ENCODE measurements at places on chromosomes 6 and 20.

- no peak for DNase-seq
Measured at GRCh38 chr6:117227245-117227962, 38.0 kb upstream of the VGLL2 start.

GRCh38 chr20:3404402-3404801, 3.1 kb downstream of the DNAAF9 start:
- DNase-seq, result no peak

DNA sequence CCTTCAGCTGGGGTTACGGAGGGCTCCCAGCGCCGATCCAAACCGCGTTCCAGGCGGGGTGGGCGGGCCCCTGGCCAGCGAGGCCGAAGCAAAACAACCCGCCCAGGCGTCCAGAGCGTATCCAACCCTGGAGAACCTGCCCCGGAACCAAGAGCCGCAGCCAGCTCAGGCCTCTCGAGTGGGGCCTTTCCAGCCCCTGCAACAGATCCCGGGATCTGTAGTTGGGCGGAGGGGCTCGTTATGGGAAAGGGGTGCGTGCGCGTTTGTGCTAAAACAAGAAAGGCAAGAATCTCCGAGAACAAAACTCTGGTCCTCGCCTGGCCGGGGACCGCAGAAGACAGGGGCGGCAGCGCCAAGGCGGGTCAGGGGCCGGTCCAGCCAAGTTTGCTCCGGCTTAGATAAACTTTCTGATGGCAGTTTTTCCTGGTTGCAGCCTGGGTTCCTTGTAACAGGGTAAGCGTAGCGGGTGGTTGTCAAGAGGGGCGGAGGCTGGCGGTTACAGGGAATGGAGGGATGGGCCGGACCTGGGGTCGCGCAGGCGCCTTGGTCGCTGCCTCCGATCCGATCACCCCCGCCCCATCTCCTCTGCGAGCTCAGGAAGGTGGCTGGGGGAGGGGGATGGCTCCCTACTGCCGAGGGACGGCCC, 448 bp upstream of the RIN2 start:
- peak; percentile 94 for DNase-seq

DNA sequence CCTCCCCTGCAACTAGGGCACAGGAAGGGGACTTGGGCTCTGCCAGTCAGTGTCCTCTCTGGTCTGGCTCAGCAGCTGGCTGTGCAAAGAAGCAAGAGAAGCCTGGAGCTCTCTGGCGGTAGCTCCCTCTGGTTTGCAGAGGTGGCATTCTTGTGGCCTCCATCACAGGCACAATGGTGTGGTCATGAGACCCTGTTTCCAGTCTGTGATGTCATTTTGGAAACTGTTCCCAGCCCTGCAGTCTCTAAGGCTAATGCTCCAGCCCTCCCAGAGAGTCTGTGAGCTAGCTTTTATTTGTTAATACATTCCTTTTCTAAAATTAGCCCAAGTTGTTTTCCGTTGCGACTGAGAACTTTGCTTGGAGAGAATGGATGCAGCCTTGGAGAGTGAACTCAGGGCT, 69.5 kb upstream of the FOXQ1 start:
- DNase-seq, result no peak

GRCh38 chr20:46343975-46344357, 35.7 kb upstream of the CDH22 start:
- no peak for DNase-seq

DNA sequence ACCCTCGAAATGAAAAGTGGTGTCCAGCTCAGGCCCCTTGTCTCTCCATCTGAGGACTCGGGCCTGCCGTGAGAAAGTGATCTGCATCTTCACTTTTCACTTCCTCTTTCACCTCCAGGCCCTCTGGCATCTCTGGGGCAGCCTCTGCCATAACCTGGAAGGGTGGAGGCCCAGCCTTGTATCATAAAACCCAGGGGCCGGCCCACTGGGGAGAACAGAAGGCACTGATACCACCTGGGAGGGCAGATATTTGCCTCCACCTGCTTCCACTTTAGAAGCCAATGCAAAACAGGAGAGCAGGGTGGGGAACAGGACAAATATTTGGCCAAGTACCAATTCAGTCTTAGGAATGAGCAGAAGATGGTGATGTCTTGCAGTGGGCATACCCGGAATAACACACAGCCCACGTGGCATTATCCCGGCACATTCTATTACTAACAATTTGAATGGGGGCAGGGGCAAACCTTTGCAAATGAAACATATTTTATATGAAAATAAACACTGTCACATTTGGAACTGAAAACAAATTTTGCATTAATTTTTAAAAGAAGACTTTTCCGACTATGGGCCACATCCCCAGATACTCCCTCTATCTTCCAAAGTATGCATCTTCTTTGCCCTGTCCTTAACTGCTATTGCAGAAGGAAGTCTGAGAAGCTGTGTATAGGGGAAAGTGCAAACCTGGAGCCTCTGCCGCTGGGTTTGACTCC, 69.2 kb upstream of the TBC1D7 start:
- DNase-seq, result no peak

DNA sequence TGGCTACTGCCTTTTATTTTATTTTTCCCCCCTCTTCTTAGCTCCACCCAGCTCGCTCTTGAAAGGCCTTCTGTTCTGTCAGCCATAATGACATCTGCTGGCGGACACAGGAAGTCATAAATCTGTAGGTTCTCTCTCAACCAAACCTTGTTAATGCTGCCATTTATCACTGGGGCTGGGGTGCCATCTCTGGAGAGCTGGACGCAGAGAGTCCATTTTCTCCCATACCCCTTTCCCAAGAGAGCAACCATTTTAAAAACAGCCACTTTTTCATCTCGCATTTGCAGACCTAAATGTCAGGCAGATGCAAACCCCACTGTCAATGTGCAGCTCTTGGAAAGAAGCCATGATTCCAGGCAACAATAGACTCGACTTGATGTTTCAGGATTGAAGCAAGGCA, 13.0 kb upstream of the TSHZ2 start:
- peak; percentile 35 for DNase-seq

- DNase-seq, result no peak
Measured at GRCh38 chr6:22558288-22558882, 11.0 kb upstream of the HDGFL1 start.

DNA sequence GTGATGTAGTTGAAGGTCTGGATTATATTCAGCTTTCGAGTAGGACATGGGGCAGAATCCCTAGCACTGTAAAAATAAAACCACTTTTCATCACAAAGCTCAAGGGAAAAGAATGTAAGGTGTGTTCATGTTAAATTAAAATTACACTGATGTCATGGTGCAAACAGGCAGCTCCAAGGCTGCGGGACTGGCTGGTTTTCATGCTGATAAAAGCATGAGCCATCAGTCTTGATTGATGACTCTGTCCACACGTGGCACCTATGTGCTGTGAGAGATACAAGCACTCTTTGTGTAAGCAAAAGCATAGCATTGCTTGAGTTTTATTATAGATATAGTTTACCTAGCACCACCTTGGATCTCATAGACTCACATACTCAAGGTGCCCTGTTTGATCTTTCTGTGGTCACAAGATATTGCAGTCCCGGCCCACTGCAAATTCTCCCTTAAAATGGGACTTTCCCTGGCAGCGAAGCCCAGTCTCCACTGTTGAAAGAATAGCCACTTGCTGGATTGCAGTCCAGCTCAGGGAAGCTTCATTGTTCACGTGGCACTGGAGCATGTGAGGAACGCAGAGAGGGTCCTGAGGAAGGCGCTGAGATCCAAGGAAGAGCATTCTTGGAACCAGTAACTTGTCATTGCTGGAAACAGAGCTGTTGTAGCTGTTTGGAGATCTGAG, 90.6 kb downstream of the TIAM2 start:
- DNase-seq, result no peak

GRCh38 chr6:12602951-12603672, 113.5 kb upstream of the PHACTR1 start:
- peak; percentile 30 for DNase-seq

GRCh38 chr6:35240838-35241801, 18.4 kb upstream of the ZNF76 start:
- DNase-seq, result peak; percentile 87

DNA sequence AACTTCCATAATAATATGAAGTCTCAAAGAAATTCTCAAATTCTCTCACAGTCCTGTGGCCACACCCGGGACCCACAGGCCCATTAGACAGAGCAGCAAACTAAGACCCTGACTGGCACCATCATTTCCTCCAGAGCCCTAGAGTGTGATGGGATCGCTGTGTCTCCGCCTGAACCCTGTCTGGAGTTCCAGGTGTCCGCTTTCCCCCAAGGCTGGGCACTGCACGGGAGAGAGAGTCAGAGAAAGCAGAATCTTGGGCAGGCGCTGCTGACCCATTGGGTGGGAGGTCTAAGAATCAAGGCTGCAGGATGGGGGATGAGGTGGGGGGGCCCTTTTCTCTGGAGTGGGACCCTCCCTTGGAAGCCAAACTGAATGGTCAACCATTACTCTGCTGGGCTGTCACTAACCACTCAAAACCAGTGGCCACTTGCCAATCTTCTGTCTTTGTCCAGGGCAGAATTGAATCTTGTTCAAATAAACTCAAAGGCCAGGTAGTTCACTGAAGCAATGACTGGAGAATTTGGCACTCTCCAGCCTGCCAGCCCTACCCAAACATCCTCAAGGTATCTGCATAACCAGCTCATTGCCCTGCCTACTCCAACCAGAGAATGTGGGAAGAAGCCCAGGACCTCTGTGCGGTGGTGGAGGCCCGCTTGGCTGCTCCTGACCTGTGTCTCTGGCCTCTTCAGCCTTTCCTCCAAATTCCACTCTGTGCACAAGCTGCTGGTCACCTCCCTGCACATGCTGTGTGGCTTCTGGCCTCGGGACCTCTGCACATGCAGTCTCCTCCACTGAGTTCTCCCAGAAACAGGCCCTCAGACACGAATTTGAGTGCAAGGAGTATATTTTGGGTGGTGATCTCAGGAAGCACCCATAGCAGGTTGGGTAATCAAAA, 141.1 kb downstream of the CEBPB start:
- no peak for DNase-seq

GRCh38 chr6:48069280-48069679, 41.7 kb downstream of the PTCHD4 start:
- DNase-seq, result no peak

DNA sequence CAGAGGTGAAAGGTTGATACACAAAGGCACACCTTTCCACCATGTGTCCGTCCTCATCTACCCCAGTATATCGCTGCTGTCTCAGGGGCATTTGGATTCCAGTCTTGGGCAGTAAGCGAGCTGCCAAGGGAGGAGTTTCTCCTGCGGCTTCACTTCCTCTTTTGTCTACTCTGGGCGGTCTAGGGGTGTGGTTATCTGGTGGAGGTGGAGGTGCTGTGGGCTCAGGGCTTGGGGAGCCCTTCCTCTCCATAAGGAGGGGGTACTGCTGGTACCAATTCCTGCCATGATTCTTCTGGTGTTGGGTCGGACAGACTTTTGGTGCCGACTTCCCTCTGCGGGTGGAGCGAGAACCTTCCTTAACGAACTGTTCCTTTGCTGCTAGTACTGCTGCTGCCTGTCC, 31.9 kb upstream of the FABP7 start:
- no peak for DNase-seq

DNA sequence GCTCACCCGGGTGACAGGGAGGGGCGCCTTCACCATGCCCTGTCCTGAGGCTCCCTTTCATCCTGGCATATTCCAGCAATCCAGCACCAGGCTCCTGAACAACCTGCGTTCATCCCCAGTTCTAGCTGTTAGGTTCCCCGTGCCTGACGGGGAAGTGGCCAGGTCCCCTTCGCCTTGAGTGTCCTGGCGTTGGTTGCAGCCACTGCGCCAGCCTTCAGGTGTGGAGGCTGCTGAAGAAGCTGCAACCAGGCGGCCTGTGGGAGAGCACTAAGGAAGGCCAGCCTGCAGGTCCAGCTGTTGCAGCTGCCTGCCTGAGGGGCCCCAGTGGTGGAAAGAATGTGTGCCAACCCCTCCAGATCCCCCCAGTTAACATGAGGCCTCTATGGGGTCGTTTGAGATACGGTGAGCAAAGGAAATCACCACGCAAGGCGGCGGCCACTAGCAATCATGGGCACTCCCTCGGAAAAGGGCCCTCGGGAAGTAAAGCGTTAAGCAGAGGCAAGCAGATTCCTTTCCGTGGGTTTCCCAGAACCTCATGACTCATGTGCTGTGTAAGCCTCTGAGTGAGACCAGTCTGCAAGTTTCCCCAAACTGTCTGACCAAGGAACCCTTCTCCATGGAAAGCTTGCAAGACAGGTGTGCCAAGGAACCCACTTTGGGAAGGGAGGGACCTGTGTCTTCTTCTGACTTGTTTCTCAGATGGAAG, 320.8 kb downstream of the TAF4 start:
- no peak for DNase-seq

GRCh38 chr6:79841577-79842375, 105.6 kb downstream of the ELOVL4 start:
- no peak for DNase-seq

- no peak for DNase-seq
Measured at GRCh38 chr6:121389419-121389818, 46.0 kb upstream of the GJA1 start.

- DNase-seq, result no peak
Measured at GRCh38 chr6:44110005-44110676, 17.1 kb downstream of the MRPL14 start.

DNA sequence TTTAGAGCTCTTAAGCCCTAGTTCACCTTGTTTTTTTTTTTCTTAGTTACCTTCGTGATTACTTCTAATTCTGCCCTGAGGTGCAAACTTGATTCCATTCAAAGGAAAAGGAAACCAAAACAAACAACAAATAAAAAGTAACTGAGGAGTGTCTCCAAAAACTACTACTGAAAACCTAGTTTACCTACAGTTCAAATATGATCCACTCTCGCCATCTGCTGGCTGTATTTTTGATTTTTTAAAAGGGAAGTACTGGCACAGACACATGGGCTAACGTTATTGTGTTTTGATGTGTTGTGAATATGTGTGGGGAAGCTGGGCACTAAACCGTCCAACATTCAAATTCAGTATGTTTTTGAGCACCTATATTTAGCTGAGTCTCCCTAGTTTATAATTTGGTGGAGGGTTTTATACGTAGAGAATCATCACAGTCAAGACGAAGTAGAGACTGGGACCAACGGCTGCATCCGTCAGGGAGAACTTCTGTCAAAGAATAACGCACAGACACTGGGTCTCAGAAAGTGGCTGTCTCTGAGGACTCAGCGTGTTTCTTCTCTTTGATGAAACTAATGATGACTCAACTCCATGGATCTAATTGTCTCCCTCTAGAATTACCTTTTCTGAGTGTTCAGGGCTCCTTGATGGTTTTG, 373.5 kb upstream of the BTBD3 start:
- DNase-seq, result peak; percentile 30

DNA sequence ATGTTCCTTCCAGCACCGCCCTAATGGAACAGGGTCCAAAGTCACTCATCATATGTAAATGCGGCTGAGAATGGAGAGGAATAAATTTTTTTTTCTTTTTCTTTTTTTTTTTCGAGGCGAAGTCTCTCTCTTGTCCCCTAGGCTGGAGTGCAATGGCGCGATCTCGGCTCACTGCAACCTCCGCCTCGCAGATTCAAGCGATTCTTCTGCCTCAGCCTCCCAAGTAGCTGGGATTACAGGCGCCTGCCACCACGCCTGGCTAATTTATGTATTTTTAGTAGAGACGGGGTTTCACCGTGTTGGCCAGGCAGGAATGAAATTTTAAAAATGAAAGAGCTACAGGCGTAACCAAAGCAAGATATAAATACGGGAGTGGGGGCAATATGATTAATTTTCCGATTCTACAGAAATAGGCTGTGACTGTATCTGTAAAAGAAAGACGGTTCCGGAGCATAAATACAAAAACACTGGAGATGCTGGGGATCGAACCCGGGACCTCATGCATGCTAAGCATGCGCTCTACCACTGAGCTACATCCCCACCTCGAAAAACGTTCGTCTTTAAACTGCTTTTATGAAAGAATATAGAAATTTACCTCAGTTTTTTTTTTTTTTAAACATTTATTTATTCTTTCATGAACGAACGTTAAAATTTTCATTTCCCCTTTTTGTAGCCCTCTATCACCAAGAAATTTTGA, 132.2 kb downstream of the GPX5 start:
- peak; percentile 65 for DNase-seq

GRCh38 chr20:58461899-58462298, 53.3 kb downstream of the APCDD1L start:
- DNase-seq, result no peak

Measured in HEK293T (cell line).